ENCODE measurements at places on chromosomes 1 and 21.

DNA sequence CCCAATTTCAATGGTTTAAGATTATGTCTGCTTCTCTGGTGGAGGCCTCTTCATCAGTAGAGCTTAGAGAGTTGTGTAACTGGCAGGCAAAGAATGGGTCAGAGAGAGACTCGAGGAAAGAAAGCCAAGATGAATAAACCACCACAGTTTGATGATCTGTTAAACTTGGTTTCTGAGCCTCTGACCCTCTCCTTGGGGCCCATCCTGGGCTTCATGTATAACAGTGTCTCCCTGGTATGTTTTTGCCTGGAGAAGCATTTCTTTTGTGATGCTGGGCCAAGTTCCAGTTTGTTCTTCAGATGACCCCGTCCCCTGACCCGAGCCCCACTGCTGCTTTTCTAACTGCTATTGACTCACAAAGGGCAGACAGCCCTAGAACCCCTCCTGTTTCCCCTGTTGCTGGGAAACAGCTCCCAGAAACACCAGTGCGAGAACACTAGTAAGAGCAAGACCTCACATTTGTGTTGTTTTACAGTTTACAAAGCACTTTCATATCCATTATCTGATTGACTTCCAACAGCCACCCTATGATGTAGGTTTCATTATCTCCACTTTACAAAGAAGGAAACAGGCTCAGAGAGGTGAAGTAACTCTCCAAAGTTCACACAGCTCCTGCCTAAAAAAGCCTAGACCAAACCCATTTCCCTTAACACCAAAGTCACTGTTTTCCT lies 9.0 kb downstream of the CD2 start:
- DNase-seq = no peak

- no peak for DNase-seq
Observed at GRCh38 chr1:244204004-244204403, 152.9 kb downstream of the ZBTB18 start.

DNA sequence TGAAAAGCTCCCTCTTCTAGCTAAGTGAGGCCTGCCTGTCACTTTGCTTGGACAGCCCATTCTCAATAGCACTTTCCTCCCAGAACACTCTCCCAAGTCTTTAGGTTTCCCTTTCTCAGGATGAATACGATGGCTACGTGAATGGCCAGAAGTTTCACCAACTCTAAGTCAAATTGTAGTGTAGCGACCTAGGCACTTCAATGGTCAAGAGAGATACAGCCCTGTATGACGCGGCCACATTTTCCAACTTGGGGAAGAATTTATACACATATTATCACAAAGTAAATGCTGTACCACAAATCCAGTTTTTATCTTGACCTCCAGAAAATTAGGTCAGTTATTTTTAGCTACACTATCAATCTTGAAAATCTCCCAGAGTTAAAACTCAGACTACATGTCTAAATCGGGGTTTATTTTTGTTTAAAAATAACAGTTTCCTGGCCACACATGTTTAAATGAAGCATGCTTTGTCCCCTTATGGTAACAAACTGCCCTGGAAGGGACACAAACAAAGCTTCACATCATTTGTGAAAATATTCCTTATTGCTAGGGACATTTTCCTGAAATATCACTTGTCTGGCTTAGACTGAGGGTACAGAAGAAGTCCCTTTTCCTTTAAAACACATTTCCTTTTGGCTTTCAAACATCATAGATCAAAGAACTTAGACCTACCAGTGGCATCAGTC lies 192.6 kb downstream of the GABPA start:
- no peak for DNase-seq

- DNase-seq = no peak
Observed at GRCh38 chr1:113190930-113191329, 117.9 kb downstream of the LRIG2 start.

- peak; percentile 95 for DNase-seq
Observed at GRCh38 chr1:153355445-153356071, 2.1 kb upstream of the S100A9 start.

GRCh38 chr1:223827193-223827663 lies 18.5 kb downstream of the TP53BP2 start:
- peak; percentile 77 for DNase-seq

DNA sequence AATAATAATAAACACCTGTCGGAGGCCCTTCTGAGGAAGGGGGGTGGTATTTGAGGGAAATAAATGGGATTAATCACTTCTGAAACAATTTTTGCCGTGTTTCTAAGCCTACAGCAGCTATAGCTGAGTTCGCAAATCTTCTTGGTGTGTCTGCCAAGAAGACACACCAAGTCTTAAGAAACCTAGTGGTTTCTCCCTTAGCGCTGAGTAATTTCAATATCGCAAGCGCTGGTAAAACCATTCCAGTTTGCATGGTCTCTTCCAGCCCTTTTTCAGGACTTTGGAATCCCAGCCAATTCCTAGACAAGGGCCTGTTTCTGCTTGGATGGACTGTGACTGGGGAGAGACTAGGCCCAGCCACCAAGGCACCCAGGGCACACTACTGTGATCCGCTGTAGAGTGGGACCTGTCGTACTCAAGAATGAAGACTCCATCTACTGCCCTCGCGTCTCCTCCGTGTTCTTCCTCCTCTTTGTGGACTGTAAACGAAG lies 7.5 kb upstream of the LHX8 start:
- no peak for DNase-seq

DNA sequence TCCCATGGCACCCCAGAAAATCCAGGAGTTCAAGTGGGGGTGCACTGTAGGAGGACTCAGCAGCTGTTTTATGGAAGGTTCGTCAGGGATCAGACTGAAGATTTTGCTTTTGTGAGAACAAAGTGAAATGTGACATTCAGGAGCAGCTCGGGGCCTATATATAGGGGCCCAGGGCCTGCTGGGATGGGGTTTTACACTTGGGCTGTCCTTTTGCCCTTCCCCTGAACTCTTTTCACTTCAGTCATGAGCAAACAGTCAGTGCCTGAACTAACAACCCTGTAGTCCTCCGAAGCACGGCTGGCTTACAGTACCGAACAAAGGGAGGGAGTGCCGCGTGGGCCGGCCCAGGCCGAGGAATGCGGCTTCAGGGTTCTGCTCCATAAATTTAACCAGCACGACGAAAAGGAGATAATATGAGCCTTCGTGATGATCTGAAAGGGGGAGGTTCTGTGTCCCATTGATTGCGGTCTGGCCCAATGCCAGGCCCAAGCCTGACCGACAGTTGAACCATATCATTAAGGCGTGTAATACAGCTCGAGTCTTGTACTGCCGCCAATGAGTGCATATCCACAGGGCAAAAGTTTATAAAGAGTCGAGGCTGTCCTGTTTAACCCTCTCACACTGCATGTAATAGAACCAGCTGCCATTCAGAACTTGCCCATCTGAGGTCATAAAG lies 139.9 kb downstream of the DHRS3 start:
- peak; percentile 84 for DNase-seq

- DNase-seq = no peak
Observed at GRCh38 chr1:240100371-240100934, 8.8 kb downstream of the FMN2 start.

DNA sequence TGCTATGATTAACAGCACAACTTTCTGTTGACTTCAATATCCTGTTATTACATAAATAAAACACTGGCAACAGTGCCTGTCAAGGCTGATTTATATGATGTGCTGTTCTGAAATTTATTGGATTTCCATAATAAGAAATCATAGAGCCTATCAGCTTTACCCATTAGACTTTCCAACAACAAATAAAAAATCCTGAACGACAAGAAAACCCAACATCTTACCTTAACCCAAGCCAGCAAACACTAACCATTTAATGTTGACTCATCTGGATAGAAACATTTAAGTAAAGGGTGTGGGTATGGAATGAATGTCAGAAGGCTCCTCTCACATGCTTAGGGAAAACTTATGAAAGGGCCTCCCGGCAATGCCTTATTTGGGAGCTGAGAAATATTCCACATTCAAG lies 165.1 kb downstream of the SLC45A1 start:
- DNase-seq = peak; percentile 84

DNA sequence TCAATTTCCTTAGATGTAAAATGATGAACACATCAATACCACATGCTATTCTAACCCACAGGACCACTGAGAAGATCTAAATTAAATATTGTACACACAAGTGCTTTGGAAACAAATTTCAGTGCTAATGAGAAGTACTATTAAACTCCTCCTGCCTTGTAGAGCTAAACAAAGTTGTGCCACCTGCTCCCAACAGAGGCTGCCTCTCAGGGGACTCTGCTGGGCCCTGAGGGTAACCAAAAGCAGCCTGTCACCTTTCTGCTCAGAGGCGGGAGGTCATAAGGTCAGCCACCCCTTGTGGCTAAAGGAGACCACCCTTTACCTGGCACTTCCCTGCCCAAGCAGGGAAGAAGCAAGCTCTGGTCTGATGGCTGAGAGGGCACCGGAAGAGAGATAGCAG lies 6.3 kb downstream of the SLC9A1 start:
- DNase-seq = no peak

Data from epithelial cell of esophagus (primary cell).